ENCODE measurements at places on chromosomes 2 and 18.

- DNase-seq, result no peak
Observed at GRCh38 chr2:229701716-229702115, 12.6 kb downstream of the DNER start.

GRCh38 chr2:24875272-24875671 is 44.8 kb downstream of the ADCY3 start:
- no peak for DNase-seq

GRCh38 chr2:238155761-238156694 is 2.7 kb upstream of the ERFE start:
- no peak for DNase-seq

DNA sequence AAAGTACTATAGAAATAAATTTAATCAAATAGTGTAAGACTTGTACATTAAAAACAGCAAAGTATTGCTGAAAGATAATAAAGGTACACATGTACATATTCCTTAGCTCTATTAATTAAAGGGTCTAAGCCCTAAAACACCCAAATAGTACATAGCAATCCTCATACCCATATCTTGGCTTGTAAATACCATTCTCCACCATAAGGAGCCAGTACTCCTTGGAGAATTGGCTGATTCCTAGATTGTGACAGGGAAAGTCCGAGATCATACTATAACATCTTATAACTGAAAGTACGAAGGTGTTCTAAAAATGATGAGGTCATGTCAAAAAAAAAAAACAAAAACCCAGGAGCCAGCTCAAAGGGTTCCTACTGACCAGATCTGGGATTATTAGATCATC is 614.6 kb downstream of the SUCLG1 start:
- DNase-seq, result no peak

DNA sequence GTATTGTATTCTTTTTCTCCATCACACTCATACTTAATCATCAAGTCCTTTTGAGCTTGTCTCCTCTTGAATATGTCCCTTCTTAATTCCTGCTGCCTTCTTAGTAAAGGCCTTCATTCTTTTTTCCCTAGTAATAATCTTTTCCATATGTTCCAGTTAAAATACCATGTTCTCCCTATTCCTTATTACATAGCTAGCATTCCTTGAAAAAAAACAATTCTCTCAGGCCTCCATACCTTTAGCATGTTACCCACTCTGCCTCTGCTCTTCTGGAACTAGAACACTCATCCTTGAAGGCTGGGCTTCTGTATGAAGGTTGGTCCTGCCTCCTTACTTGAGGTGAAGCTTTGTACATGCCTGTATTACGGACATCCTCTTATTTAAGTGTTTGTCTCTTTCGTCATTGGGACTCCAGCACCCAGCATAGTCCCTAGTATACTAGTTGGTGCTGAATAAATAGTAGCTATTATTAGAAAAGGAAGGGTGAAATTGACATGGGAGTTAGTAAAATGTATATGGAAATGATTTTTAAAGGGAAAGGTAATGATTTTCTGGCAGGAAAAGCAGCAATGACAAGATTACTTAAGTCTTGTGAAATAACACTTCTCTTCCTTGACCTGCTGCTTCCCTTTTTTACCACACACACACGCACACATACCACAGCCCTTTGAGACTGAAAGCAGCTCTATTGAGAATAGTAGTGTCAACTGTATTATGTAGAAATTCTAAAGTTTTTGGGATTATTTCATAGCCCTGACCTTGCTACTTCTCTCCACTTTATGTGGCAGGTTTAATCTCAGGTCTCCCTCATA is 45.6 kb downstream of the REL start:
- no peak for DNase-seq

GRCh38 chr18:54762386-54762785 is 65.9 kb upstream of the RAB27B start:
- DNase-seq, result no peak

DNA sequence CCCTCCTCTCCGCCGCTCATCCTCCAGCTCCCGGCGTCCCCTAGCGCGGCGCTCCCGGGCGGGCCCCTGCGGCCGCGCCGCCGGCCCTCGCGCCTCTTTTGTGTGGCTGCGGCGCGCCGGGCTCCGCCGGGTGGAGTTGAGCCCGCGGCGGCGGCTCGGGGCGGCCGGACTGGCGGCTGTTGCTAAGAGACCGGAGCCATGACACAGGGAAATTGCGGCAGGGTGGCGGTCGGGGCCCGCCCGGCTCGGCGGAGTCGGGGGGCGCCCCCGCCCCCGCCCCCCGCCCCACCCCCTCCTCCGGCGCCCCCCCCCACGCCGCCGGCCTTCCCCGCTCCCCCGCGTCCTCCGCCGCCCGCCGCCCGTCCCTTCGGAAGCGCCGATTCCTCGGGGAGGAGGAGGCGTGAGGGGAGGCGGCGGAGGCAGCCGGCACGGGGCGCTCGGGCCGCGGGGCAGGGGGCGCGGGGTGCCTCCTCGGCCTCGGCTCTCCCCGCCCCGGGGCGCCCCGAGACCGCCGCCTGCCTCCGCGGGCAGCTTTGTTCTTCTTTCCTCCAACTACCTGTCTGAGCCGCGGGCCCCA is at the start of gene TMEM200C:
Gene TMEM200C, minus strand, starts transcription at position 224 of the 577 bp plus-strand sequence. CDS start 3,459 bp downstream, outside the sequence.
- peak; percentile 52 for DNase-seq

- DNase-seq, result no peak
Observed at GRCh38 chr2:136059036-136059472, 58.9 kb downstream of the CXCR4 start.

GRCh38 chr2:157592948-157593347 is 35.7 kb downstream of the ACVR1C start:
- DNase-seq, result no peak

- no peak for DNase-seq
Observed at GRCh38 chr18:31562726-31563125, 29.0 kb upstream of the TTR start.

- DNase-seq, result no peak
Observed at GRCh38 chr2:235170016-235170415, 218.2 kb downstream of the SH3BP4 start.

DNA sequence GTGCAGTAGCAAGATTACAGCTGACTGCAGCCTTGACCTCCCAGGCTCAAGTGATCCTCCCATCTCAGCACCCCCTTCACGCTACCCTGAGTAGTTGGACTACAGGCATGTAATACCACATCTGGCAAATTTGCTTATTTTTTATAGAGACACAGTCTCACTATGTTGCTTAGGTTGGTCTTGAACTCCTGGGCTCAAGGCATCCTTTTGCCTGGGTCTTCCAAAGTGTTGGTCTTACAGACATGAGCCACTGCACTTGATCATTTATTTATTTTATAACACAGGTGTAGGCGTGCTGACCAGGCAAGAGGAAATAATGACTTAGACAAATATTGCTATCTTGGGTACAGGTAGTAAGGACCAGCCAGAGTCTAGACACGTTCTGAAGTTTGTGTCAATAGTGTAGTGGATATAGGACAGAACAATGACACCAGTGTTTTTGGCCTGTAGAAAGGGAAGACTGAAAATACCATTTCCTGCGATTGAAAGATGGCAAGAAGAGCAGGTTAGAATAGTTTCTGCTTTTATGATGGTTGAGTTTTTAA is 71.0 kb upstream of the THUMPD2 start:
- no peak for DNase-seq

DNA sequence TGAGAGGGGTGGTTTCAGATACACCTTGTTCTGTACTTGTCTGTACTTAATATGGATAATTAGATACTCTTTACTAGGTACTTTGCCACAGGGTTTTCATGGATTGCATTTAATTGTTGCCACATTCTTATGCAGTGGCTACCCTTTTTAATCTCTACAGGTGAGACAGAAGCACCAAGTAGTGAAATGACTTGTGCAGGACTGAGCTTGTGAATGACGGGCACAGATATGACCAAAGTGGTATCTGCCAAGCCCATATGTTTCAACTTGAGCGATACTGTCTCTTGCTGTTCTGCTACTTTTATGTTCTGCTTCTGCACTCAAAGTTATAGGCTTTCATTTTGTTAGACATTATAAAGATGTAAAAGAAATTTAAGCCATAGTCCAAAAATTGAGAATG is 288.2 kb downstream of the ARHGAP15 start:
- no peak for DNase-seq

- no peak for DNase-seq
Observed at GRCh38 chr2:76930056-76930744, 592.0 kb downstream of the LRRTM4 start.

- no peak for DNase-seq
Observed at GRCh38 chr18:22267697-22268096, 98.3 kb downstream of the GATA6 start.

DNA sequence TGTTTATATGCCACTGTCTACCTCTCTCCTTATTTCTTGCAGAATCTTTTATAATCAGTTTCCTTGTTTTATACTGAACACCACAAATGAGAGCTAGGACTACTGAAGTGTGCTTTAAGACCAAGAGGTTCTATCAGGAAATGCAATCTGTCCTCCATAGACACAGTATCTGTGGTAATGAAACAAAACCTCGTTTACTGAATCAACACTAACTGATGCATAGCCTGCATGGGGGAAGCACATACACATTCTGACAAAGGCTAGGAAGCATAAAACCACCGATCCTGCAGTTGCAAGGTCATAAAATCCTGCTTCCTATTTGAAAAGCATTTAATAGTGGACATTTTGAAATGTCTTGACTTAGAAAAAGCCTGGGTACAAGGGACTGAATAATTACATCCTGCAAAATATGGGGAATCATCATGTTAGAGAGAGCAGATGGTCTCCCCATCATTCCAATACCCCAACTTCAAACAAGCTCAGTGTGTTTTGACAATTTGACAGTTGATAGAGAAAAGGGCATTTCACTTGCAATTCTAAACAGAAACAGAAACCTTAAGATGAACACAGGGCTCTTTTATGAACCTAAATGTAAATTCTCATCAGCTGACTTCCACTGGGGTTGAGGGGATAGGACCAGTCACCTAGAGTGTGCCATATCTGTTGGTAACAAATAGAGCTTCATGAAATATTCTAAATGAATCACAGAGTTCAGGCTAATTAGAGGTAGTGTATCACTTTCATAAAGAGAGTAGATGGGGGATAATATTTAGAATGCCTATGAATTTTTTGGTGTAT is 1845.6 kb upstream of the PIK3C3 start:
- DNase-seq, result no peak

DNA sequence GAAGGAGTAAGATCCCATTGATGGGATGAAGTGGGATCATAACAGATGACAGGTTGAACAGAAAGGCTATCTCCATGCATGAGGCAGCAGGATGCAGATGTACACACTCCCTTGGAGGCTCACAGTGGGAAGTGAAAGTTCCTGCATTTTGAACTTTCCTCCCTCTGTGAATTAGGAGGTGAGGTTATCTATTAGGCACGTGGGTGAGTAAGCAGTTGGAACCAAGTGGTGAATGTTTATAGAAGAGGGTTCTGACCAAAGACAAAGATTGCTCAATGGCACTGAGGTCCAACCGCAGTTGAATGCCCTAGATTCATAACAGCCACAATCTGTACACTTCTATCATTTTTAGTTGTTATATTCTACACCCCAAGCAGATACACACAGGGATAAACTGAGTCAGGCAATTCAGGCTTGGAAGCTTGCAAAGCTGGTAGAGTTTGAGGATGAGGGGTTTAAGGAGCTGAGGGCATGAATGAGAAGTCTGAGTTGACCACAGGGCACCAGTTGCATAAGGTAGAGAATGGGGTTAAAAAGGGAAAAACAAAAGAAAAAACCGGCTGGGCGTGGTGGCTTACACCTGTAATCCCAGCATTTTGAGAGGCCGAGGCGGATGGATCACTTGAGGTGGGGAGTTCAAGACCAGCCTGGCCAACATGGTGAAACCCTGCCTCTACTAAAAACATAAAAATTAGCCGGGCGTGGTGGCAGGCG is 7.1 kb upstream of the KCMF1 start:
- no peak for DNase-seq

DNA sequence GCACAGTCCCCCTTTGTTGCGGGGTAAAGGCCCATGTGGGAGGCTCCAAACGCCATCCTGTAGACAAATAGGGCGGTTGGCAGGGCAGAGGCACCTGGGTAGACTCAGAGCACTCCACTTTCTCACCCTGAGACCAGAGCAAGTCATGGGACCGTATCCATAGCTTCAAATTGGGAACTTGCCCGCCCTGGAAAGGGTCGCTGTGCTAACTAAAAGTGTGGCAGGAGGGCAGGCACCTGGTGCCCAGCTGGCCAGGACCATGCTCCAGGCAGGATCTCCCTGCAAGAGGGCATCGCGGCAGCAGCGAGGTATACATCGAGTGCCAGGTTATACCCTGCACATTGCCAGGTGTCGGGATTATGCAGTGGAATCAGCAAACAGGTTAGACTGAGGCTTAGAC is 20.8 kb upstream of the SCLY start:
- no peak for DNase-seq

DNA sequence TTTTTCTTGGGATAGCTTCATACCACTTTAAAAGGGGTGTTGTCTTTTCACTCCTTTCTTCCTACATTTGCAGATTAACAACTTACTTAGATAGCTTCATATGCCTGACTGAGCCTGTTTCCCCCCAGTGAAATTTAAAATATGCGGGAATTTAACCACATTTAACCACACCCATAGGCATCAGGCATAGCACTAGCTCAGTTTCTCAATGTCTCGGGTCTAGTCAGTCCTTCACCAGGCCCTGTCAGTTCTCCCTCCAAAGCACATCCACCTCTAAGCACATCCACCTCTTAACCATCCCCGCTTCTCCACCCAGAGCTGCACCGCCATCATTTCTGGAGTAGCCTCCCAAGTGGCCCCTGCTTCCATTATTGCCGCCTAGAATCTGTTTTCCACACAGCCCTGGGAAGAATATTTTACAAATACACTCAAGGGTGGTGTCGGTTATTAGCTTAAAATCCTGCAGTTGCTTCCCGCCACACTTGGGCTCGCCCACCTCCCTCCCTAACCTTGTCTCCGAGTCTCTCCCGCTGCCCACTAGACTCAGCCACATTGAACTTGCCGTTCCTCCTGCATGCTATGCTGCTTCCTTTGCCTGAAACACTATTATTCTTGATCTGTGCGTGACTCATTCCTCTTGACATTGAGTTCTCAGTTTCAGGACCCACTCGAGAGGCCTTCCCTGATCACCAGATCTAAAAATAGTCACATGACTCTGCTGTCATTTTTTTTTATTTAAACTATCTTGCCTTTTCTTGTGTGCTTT is 68.3 kb downstream of the SPTBN1 start:
- no peak for DNase-seq

DNA sequence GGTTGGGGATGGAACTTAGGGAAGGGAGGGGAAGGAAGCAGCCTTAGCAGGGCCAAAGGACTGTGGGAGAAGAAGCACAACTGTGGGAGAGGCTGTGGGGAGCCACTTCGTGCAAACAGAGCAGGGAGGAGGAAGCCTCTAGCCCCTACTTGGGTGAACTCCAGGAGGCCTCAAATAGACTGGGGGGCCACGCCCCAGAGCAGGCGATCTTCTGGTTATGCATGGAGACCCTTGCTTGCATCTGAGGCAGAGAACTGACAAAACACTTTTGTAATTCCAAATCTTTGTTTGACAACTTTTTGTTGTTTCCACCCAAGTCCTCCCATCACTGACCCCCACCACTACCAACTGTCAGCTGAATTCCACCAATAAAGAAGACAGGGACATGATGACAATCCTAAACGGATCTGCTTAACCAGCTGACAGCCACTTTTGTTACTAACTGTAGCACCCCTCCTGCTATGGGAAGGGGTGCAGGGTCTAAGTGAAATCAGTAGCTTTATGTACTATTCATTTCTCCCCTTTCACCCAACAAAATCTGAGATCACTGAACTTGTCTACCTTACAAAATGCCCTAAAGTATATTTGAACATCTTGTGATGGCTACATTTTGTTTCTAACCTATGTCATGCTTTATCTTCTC is 80.5 kb upstream of the CPO start:
- DNase-seq, result no peak

GRCh38 chr2:170086117-170086688 is 91.7 kb upstream of the MYO3B start:
- DNase-seq, result no peak

GRCh38 chr2:67243919-67244318 is 153.2 kb upstream of the ETAA1 start:
- DNase-seq, result no peak

Measured in GM12892 (cell line).